Left renal cortex interstitium (tissue), 4 donors: ENCODE measurements at places on chromosomes 16 and 17.

GRCh38 chr17:65103896-65104295, 33.3 kb upstream of the RGS9 start:
- no peak for DNase-seq

GRCh38 chr16:53369921-53370320, 64.3 kb upstream of the RBL2 start:
- no peak for DNase-seq

GRCh38 chr16:55480228-55480655, 1.2 kb downstream of the MMP2 start:
- no peak for DNase-seq

- no peak for DNase-seq
Measured at GRCh38 chr17:82107341-82107860, 9.4 kb upstream of the FASN start.

DNA sequence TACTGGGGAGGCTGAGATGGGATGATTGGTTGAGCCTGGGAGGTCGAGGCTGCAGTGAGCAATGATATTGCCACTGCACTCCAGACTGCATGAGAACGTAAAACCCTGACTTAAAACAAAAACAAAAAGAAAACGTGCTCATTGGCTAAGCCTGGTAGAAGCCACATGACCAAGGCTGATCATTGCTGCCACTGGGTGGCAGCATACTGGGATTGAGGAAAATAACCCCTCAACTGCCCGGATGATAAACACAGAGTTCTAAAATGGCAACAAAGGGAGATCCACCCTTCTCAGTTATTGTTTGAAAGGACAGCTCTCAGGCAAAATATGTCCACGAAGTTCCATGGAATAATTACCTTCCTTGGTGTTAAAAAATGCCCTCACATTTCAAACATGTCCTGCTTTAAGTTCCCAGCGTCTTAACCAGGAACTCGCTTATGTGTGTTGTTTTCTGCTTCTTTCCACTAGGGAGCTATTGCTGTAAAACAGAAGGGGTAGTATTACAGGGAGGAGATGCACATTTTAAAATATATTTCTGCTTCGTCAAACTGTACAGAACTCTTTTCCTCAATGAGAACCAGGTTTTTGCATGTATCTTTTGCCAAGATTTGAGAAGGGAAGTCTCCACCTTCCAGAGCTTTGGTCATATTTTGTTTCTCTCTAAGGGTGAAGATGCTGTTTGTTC, 675.3 kb downstream of the MAF start:
- no peak for DNase-seq

DNA sequence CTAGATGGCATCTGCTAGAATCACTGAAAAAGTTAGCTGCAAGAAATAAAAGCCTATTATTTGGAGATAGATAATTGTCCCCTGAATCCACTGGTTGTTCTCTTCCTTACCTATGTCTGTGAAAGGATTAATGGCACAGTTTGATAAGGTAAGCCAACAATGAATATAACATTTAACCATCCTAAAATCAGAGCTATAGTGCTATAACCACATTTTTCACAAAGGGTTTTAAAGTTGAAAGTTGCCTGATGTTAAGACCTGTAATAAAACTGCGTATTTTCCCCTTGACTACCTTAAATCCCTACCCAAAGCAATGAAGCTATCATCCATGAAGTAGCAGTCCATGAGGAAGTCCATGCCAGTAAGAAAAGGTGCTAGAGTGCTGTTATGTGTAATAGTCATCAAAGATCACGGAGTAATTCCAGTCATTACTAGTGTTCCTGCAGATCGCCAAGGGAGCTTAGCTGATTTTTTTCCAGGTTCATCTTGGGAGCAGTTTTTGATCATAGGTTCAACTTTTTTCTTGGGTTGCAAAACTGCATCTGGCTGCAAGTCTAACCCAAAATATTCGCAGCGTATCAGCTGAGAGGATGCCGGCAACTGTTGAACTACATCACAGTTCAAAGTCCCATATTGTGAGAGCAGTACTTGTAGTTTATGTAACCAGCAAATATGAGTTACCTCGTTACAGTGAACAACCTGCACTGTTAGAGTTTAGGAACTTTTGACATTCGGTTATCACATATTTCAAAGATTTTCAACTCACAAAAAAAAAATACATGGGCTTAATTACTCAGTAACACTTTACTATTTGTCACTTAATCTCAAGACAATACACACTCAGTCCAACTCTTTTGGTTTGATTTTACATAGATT, 18.2 kb upstream of the RSL1D1 start:
- no peak for DNase-seq

- no peak for DNase-seq
Measured at GRCh38 chr17:42405963-42406495, 17.0 kb downstream of the CAVIN1 start.

- no peak for DNase-seq
Measured at GRCh38 chr17:50190603-50191358, 10.7 kb downstream of the COL1A1 start.

- DNase-seq: no peak
Measured at GRCh38 chr17:15883617-15884111, 61.3 kb upstream of the ADORA2B start.

DNA sequence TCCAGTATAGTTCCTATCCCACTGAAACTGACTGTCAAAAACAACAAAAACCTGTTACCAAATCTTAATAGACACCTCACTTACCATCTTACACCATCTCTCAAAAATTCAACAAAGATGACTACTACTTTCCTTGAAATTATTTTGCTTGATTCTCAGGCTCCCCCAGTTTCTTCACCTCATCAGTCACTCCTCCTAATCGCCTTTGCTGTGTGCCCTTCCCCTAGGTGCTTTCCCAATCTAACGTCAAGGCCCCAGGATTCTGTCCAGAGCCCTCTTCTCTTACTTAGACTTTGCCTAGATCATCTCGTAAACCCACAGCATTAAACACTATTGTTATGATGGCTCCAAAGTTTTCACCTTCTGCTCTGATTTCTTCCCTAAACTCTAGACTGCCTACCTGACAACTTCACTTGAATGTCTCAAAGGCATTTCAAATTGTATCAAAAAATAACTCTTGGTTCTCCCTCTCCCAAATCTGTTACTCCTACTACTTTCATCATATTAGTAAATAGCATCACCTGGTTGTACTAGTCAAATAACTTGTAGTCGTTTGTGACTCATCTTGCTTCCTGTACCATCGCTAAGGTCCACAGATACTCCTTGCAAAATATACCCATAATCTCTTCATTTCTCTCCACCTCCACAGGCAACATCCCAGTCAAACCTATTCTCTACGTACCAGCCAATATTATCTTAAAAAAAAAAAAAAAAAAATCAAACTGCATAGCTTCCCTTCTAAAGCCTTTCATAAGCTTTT, 18.0 kb downstream of the C16orf87 start:
- DNase-seq: no peak

- no peak for DNase-seq
Measured at GRCh38 chr17:34398990-34399389, 36.0 kb upstream of the CCL1 start.

DNA sequence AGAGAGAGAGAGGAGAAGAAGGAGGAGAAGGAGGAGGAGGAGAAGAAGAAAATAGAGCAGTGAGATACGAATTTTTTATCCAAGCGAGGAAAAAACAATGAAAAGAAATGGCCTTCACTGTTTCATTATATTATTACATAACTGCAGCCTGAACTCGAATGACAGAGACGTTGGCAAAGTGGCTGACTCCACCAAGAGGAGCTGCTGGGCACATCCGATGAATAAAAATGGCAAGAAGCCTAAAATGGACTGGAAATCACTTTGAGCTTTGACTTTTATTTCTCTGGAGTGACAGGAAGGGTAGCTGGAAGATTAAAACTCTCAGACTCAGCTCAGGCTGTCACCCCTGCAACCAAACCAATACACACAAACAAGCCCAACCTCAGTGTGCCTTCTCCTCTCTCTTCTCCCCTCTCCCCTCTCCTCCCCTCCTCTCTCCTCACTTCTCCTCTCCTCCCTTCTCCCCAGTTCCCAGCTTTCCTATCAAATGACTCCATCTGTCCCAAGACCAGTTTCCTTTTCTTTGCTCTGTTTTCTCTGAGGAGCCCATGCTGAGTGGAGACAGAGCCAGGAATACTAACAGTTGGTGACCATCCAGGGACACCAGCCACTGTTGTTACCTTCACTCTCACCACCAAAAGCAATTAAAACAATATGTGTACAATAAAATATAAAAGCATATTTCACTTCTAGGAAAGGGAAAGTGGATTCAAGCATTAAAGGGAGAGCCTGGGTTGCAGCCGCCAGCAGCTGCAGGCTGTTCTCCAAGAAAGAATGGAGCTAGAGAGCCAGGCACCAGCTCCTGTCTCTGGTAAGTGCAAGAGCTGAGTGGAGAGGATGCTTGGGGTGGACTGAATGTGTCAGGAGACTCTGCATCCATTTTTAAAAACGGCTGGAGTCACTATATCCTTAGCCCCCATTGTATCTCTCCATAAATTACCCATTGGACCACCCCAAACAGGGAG, 51.2 kb downstream of the SOX9 start:
- DNase-seq: no peak

DNA sequence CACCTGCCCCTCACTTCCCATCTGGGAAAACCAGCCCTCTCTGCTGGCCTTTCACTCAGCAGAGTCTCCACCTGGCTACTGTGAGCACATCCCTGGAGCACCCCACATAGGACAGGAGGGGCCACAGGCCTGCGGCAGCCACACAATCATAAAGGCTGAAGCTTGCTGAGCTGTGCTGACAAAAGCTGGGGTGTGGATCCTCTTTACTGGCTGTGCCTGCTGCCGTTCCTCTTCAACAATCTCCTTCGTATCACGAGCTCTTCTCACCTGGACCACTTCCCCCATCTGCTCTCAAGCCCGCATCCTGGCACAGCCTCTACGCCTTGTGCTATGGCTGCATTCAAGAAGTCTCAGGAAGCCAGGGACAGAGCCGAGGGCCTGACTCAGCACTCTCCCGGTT, 86.1 kb downstream of the ZNF778 start:
- DNase-seq: no peak

GRCh38 chr17:21463779-21464407, 87.7 kb downstream of the KCNJ12 start:
- no peak for DNase-seq

DNA sequence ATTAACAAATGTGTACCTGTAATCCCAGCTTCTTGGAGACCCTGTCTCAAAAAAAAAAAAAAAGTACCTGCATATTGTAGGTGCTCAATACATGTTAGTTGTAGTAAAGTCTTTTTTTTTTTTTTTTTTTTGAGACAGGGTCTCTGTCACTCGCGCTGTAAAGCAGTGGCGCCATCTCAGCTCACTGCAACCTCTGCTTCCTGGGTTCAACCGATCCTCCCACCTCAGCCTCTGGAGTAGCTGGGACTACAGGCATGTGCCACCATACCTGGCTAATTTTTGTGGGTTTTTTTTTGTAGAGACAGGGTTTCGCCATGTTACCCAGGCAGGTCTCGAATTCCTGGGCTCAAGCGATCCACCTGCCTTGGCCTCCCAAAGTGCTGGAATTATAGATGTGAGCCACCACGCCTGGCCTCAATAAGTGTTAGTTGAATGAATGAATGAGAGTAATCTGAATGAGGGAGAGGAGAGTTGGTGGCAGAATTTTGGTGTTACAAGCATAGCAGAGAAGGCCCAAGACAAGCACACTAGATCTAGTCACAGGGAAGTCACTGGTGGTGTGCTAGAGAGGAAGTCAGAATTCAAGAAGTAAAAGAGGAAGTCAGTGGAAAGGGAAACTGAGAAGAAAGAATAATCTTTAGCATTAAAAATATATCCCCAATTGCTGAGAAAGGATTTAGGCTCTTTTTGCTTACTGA, 9.4 kb upstream of the MYL4 start:
- no peak for DNase-seq

- DNase-seq: no peak
Measured at GRCh38 chr16:76885776-76886537, 305.0 kb upstream of the MON1B start.
